Lower lobe of right lung (tissue), 2 donors: ENCODE measurements at places on chromosomes 5 and 9.

DNA sequence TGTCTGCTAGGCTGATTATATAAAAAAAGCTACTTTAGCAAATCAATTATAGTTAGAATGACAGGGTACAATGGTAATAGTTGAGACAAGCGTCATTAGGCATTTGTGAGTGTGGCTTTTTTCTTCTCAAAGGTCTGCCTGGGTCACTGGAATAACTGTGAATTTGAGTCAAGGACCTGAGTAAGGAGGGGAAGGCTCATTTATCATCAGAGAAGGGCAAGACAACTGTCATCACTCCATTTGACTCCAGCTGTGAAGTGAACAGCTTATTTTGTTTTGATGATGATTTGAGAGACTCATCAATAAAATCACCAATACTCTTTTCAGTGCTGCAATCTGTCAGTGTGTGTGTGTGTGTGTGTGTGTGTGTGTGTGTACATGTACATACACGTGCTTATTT, 118.6 kb downstream of the MAT2B start:
- no peak for DNase-seq

DNA sequence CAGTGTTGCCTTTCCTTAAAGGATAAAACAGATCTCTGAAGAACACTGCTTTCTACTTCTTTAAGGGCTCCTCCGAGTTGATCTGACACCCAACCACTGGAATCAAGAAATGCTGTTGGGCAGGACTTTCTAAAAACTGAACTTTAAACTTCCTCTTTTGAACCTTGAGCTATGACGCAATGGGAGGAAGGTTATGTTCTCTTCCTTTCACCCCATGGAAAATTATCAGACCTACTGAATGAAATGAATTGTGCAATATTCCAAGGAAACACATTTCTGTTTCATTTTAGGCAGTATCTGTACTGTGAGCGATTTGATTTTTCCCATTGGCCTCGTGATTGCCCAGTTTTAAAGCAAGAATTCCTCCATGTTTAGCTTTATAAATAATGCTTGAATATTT, 206.0 kb upstream of the PRR16 start:
- DNase-seq: no peak

- no peak for DNase-seq
Measured at GRCh38 chr9:90878562-90878961, 76.9 kb downstream of the SYK start.

GRCh38 chr5:162593881-162594280, 526.3 kb downstream of the GABRG2 start:
- DNase-seq: no peak

GRCh38 chr5:90293931-90294330, 115.6 kb downstream of the CETN3 start:
- DNase-seq: no peak

- DNase-seq: no peak
Measured at GRCh38 chr5:153881687-153882086, 157.0 kb downstream of the FAM114A2 start.

- DNase-seq: no peak
Measured at GRCh38 chr9:136865041-136865767, 904 bp downstream of the EDF1 start.

GRCh38 chr5:139915266-139915665, 119.7 kb downstream of the PSD2 start:
- no peak for DNase-seq

DNA sequence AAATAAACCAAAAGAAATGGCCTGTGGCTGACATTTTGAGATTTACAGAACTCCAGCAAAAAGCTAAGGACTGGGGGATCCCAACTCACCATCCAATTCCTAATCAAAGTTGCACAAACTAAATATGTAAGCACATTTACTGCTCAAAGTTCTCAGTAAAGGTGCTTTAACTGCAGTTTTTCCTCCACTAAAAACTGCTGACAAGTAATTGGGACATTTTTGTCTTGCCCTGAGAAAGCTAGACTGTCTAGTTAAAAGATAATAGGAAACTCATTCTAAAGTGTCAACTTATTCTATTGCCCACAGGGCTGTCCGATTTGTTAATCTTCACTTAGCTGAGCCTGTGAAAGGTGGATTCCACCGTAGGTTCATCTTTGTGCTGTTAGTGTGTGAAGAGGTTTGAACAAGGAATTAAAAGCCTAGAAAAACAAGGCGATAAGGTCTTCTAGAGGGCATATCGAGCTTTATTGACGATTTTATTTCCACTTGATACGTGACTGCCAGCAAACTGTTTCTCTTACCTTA, 1.0 kb downstream of the DOCK8 start:
- no peak for DNase-seq

- DNase-seq: no peak
Measured at GRCh38 chr9:88322906-88323566, 65.2 kb upstream of the SPIN1 start.

- DNase-seq: no peak
Measured at GRCh38 chr5:65823845-65824445, 101.9 kb downstream of the NLN start.

DNA sequence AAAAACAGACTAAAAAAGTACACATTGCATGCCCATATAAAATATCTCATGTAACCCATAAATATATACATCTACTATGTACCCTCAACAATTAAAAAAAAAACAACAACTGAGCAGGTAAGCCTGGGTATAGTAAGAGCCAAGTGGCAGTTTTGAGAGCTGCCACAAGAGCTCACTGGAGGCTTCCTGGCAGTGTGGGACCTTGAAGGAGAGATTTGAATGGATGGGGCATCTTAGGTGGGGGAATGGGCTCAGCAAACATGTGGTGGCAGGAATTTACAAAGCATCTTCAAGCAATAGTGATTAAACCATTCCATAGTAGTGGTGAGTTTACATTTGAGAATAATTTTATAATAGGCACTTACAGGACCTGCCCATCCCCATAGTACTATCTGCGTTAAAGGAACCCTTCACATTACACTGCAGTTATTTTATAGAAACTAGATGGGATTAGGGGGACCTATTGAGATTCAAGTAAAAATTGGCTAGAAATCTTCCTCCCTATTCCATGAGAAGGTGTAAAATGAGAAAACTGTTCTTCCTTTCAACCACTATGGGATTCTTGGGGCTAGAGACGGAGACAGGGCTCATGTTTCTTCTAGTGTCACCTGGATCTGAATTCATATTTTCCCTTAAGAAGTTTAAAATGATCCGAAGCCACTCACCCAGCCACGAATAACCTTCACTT, 6.9 kb downstream of the MEGF10 start:
- no peak for DNase-seq

- no peak for DNase-seq
Measured at GRCh38 chr9:135775911-135776310, 73.9 kb downstream of the KCNT1 start.

- DNase-seq: no peak
Measured at GRCh38 chr5:145495741-145496140, 339.4 kb downstream of the PRELID2 start.
